ENCODE measurements at places on chromosomes 2 and 18. TPM values are rescaled to one million over a fixed set of nuclear protein-coding genes. Genes with fewer than 3 reads are reported as not detected.

The ATRAID gene
- total RNA-seq = 111 TPM

The C18orf54 gene
- 7.5 TPM for total RNA-seq

The ABCB11 gene
- total RNA-seq = 0.05 TPM

The LINC00305 gene
- total RNA-seq = not detected

The CEP76 gene
- 12.9 TPM for total RNA-seq

The WDR35 gene
- total RNA-seq = 13.8 TPM

The IL1RL2 gene
- not detected for total RNA-seq

The CIDEA gene
- not detected for total RNA-seq

The TMEM17 gene
- 4.1 TPM for total RNA-seq

The GBX2 gene
- total RNA-seq = 10.2 TPM

The METTL8 gene
- total RNA-seq = 27.7 TPM

The UBR3 gene
- 27.9 TPM for total RNA-seq

The CRYGD gene
- not detected for total RNA-seq

The LRRFIP1 gene
- 121 TPM for total RNA-seq

The ALPG gene
- total RNA-seq = 65.3 TPM

The UBE2F gene
- total RNA-seq = 44.9 TPM

The POU3F3 gene
- total RNA-seq = 0.36 TPM

The GNLY gene
- not detected for total RNA-seq

The SIX3 gene
- 0.21 TPM for total RNA-seq

The C2orf81 gene
- 3.9 TPM for total RNA-seq

The RAB17 gene
- total RNA-seq = 23.6 TPM

The DSG4 gene
- not detected for total RNA-seq

The LRRTM4 gene
- total RNA-seq = 0.23 TPM

The ODC1 gene
- 159 TPM for total RNA-seq

The SFXN5 gene
- 27.8 TPM for total RNA-seq

The ANO7 gene
- total RNA-seq = 6.9 TPM

The THOC1 gene
- total RNA-seq = 33.3 TPM

The FHL2 gene
- 378 TPM for total RNA-seq

The SCN3A gene
- total RNA-seq = not detected

The GALNT5 gene
- total RNA-seq = 0.08 TPM

The CFC1 gene
- total RNA-seq = not detected

The ZSWIM2 gene
- not detected for total RNA-seq

The ZC3H15 gene
- 72.8 TPM for total RNA-seq

The TMEM163 gene
- total RNA-seq = not detected

The ASB3 gene
- 12.9 TPM for total RNA-seq

The PRSS56 gene
- total RNA-seq = 0.18 TPM

The GALNT13 gene
- not detected for total RNA-seq

The CHRNG gene
- not detected for total RNA-seq

The MARCHF4 gene
- 1.3 TPM for total RNA-seq

The LMAN2L gene
- 31.5 TPM for total RNA-seq
